ENCODE measurements at places on chromosomes 13 and 19. TPM values are rescaled to one million over a fixed set of nuclear protein-coding genes. Genes with fewer than 3 reads are reported as not detected.

The ZNF878 gene
- total RNA-seq = 0.32 TPM

The CCDC194 gene
- total RNA-seq = not detected

The AMH gene
- total RNA-seq = 0.89 TPM

The FCHO1 gene
- total RNA-seq = 0.24 TPM

The SERPINE3 gene
- total RNA-seq = not detected

- DNase-seq = no peak
Observed at GRCh38 chr13:99375738-99376080, 68.5 kb upstream of the GPR183 start.

DNA sequence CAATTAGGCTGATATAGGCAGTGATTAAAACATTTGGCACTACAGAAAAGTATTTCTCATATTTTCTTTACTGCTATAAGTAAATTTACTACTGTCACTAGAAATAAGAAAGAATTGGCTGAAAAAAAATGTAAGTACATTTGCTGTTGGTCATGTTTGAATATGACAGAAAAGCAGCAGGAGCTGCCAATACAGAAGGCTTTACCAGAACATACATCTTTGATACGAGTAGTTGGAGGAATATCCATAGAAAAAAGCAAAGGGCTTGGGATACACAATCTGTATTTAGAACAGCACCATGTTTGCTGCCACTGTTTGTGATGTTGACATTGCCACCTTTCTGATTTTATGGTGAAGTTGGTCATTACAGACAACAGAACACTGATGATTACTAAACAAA, 21.6 kb downstream of the PCDH9 start:
- DNase-seq = no peak

DNA sequence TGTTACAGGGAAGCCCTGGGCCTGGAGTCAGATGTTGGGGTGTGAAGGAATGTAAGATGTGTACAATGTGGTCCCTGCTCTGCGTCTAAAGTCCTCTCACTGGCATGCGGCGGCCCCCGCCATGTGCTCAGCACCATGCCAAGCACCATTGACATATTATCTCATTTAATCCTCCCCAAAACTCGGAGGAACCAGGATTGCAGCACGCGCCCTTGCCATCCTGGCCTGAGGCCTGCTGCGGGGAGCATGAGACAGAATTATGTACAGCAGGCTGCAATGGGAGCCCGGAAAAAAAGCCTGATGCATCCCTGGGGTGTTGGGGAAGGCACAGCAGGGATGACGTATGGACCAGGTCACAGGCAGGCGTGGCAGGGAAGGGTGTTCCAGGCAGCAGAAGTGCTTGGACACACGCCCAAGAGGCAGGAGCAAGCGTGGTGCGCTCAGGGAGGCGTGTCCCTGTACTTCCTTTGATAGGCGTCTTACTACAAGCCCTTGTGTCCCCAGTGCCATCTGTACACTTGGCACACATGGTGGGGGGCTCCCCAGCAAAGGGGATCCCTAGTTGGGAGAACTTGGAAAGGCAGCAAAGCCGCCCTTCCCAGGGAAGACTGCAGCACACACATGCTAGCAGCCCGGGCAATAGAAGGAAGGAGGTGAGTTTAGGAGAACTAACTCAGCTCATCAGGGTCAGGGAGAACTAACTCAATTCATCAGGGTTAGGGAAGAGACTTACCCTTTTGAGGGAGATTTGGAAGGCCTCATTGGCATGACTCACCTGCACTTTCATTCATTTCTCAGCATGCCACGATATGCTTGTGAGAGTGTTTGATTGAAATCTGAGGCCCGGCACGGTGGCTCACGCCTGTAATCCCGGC, 3.4 kb downstream of the EVI5L start:
- peak; percentile 88 for DNase-seq

DNA sequence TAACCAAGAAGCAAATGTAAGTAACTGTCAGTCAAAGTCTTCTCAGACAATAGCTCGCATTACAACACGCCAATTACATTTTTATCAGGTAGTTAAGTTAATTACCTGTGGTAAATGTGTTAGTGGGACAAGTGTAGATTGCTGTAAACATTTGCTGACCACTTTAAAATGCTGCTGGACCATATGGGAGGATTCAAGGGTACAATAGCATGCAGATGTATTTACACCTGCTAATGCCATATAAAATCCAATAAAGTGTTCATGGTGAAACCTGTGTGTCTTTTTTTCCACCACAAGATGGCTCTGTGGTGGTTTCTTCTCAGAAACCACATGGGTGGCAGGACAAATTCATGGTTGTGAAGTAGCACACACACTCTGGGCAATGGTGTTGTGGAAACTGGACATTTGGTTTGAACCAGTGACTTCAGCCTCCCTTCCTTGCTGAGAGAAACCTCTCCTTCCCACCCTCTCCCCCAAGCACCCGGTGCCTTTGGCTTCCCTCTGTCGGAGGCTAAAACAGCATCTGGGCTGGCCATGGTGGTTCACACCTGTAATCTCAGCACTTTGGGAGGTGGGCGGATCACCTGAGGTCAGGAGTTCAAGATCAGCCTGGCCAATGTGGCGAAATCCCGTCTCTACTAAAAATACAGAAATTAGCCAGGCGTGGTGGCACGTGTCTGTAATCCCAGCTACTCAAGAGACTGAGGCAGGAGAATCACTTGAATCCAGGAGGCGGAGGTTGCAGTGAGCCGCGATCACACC, 18.1 kb upstream of the GTF3A start:
- no peak for DNase-seq

GRCh38 chr19:39915101-39915847, 19.2 kb downstream of the FCGBP start:
- DNase-seq = no peak

DNA sequence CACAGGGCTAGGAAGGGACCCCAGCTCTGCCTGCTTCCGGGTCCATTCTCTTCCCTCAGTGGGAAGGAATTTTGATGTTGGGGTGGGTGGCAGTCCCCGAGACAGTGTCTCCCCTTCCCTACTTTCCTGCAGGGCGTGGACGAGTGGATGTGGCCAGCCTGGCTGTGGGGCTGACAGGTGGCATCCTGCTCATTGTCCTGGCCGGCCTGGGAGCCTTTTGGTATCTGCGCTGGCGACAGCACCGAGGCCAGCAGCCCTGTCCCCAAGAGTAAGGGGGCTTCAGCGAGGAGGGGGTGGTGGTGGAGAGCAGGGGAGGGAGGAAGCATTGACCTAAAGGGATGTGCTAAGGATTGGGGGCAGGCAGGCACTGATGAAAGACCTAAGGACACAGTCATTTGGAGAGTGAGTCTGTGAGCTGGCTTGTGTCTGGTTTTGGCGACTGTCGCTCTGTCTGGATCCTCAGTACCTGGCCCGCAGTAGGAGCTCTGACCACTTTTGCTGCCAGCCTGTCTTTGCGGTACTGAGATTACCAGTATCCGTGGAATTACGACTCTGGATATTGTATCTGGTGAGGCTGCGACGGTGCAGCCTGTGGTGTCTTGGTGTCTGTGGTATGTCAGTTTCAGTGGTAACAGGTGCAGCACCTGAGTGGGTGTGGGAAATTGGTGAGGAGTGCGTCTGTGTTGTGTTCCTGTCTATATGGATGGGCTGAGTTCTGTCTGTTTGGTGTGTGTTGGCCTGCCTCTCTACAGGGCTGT, 2.4 kb upstream of the PRR12 start:
- no peak for DNase-seq

GRCh38 chr13:35917942-35918645, 213.1 kb downstream of the DCLK1 start:
- no peak for DNase-seq

Data from Right ventricle myocardium inferior (tissue), 1 donor.